ACHN (cell line): ENCODE measurements at places on chromosomes 6 and 20.

DNA sequence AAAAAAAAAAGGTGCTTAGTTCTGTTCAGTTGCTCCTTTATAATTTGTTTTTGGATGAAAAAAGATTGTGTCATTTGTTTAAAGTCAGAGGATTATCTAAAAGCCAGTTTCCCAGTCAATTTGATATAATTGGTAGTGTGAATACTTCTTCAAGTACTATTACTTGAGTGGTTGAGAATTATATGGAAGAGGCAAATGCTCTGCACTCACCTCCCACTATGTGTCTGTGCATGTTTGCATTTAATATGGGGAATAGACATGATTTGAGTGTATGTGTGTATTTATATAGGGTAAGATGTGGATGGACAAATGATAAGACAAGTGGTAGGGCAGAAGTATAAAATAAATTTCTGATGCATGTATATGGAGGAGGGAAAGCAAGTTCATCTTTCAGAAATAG lies 15.8 kb downstream of the GJA1 start:
- no peak for DNase-seq

- no peak for DNase-seq
Measured at GRCh38 chr20:56299362-56299761, 50.8 kb downstream of the MC3R start.

DNA sequence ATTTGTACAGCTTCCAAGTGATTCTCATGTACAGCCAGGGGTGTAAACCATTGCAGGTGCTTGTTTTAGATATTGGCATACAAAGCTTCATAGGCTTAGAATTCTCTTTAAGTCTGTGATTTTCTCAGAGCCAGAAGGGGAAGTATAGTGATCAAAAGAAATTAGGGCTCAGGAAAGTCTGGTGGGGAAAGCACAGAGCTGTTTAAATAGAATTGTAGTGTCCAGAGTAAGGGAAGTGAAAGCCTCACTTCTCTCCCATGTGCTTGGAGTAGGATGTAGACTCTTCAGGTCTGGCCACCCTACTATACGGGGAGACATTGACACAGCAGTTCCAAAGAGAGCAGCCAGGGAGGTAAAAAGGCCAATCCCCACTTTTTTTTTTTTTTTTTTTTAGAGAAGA lies 10.4 kb downstream of the GCNT2 start:
- DNase-seq: peak; percentile 30

- DNase-seq: no peak
Measured at GRCh38 chr6:24918641-24919055, 17.1 kb downstream of the RIPOR2 start.

DNA sequence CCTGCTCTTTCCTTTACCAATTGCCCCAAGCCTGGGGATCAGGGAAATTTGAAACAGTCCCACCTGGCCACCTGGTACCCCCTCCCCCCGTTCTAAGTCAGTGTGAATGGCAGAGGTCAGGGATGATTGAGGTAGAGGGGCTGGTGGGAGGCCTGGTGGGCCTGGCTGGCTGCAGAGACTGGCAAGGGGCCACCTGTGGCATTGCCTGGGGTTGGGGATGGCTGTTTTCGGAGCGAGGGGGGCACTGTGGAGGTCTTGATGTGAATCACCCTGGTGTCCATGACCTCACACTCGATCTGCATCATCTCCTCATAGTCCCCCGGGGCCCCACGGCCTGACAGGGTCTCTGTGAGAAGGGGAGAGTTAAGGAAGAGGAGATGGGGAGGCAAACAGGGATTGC lies 6.5 kb upstream of the TNXB start:
- DNase-seq: no peak

GRCh38 chr6:149456311-149457021 lies 28.3 kb downstream of the ZC3H12D start:
- DNase-seq: no peak

DNA sequence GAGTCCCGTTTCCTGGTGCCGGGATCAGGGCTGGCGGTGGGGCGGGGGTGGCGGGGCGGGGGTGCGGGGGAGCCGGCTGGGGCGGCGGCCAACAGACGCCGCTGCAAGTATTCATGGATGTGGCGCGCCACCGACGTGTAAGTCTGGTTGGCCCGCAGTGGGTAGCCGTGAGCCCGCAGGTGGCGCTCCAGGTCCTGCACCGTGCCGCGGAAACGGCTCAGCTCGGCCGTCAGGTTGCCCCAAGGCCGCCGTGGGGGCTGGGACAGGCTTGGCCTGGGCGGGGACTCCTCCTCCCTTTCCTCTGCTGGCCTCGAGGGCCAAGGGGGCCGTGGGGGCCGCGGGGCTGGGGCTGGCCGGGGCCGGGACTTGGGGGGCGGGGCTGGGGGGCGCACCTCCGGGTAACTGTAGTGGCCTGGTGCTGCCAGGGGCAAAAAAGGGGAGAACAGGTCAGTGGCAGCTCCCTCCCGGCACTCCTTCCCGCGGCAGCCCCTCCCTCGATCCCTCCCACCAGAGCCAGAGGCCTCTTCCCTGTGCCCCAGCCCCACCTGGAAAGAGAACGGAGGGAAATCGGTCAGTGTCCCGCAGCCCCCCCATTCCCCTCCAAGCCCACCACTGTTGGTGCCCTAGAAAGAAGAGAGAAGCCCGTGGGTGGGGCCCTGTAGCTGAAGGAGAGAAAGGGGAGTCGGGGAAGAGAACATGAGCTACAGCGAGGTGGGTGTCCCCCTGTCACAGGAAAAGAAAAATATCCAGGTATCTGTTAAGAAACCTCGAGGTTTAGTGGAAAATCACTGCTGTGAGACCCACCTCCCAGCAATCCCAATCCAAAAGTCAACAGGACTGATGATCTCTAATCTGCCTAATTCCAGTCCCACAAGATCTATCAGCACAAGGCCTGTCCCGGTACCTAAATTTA lies 21.3 kb downstream of the TNXB start:
- no peak for DNase-seq
